Upper lobe of right lung (tissue), 1 donor: ENCODE measurements at places on chromosomes 5 and 9.

- DNase-seq = no peak
Observed at GRCh38 chr5:158534203-158534602, 565.5 kb downstream of the EBF1 start.

- no peak for DNase-seq
Observed at GRCh38 chr5:72007336-72008111, 99.8 kb upstream of the MAP1B start.

GRCh38 chr5:177500685-177501522 is 3.5 kb upstream of the PDLIM7 start:
- DNase-seq = peak; percentile 95

GRCh38 chr9:88742483-88742882 is 207.5 kb downstream of the NXNL2 start:
- no peak for DNase-seq

- no peak for DNase-seq
Observed at GRCh38 chr5:7706256-7706655, 144.7 kb downstream of the CFAP90 start.

DNA sequence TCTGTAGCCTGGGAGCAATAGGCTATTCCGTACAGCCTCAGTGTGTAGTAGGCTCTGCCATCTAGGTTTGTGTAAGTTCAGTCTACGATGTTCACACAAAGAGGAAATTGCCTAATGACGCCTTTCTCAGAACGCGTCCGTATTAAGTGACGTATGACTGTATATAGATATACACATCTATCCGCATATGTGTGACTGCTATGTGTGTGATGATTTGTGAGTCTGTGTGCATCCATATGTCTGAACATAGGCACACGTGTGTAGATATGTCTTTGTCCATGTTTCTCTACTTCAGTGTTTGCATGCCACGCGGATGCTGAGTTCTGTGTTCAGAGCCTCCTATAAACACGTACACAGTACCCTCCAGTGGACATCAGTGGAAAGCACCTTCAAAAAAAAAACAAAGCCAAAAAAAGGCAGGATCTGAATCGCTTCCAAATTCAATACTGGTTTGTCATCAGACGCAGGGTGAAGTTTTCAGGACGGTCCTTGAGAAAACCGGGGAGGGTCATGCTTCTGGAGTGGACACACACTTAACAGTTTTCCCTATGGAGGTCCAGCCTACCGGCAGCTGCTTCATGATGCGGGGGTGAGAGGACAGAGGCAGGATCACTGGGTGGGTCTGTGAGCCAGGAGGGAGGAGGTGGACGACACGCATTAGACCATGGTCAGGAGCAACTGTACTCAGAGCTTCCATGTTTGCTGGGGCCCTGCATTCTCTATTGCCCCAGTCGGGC is 29.5 kb upstream of the ALDH1B1 start:
- no peak for DNase-seq

- DNase-seq = no peak
Observed at GRCh38 chr5:172722327-172722815, 48.6 kb downstream of the DUSP1 start.

- no peak for DNase-seq
Observed at GRCh38 chr9:125754096-125754495, 6.9 kb downstream of the PBX3 start.

- no peak for DNase-seq
Observed at GRCh38 chr5:79133657-79134451, 22.2 kb downstream of the BHMT start.

DNA sequence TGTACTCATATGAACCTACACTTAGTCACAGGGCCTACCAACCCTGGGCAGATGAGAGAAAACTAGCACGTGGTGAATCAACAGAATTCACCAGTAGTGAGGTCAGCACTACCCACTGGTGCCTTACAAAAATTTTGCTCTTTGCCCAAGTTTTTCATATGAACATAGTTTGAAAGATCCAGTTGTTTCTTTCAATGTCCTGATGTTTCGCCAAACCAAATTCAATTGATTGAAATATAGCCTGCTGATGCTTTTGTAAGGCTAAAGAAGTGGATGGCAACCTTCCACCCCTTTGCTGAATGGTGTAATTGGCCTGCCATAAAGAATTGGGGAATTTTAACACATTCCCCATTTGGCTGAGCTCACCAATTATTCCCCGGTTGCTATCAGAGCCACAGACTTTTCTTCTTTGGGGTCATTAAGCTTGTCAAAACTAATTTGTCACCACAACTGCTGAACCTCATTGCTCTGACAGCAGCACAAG is 339.2 kb downstream of the GLIS3 start:
- DNase-seq = no peak

DNA sequence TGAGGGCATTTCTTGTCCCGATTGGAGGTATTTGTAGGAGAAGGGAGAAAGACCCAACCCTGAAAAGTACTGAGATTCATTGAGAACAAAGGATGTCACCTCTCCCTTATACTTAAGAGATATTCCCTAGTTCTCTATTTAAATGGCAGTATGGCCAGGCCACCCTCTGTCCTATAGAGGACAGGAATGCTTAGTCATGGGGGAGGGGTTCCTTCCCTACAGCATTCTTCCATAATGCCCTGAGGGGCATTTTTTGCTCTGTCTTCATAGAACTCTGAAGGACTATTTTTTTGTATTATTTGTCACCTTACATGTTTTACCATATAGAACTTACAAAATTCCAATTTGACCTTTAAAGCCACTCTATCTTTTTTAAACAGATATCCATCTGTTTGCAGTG is 176.3 kb downstream of the TMEM161B start:
- no peak for DNase-seq

GRCh38 chr5:132049093-132049492 is 11.4 kb upstream of the IL3 start:
- no peak for DNase-seq

- DNase-seq = no peak
Observed at GRCh38 chr5:5544094-5544663, 121.7 kb downstream of the ICE1 start.

DNA sequence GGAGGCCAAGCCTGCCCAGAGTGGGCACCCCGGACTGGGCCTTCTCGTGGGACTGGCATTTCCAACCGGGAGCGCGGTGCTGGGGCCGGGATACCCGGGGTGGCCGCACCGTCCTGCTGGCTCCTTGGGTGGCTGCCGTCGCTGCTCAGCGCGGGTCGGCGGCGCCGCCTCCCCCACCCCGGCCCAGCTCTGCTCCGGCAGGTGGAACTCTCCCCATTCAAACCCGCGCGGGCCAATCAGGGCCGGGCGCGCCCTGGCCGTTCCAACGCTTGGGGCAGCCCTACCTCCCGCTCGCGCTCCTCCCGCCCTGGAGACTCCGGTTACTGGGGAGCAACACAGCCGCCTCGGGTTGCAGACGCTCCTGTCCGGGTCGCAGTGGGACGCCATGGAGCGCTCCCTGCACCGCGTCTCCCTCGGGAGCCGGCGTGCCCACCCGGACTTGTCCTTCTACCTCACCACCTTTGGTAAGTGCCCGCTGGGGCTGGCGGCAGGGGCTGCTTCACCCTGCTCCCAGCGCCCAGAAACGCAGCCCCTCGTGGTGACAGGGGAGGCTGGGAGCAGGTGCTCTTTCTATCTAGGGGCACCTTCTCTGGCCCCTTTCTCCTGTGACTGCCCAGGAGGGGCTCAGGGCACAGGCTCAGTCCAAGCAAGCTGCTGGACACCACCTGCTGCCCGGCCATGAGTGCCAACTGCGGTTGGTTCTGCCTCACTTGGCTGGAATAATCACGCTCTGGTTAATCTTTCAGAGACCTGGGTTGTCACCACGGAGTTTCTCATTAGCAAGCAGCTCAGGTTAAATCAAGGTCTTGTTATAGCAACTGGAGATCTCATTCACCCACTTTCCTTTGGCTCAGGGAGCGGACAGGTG is at the start of gene RGS3:
RGS3 (plus strand) TSS at position 310 of the 868 bp plus-strand sequence; CDS start at position 386, 76 bp downstream.
- peak; percentile 89 for DNase-seq

GRCh38 chr9:135960411-135961276 is 529 bp downstream of the UBAC1 start:
- no peak for DNase-seq

DNA sequence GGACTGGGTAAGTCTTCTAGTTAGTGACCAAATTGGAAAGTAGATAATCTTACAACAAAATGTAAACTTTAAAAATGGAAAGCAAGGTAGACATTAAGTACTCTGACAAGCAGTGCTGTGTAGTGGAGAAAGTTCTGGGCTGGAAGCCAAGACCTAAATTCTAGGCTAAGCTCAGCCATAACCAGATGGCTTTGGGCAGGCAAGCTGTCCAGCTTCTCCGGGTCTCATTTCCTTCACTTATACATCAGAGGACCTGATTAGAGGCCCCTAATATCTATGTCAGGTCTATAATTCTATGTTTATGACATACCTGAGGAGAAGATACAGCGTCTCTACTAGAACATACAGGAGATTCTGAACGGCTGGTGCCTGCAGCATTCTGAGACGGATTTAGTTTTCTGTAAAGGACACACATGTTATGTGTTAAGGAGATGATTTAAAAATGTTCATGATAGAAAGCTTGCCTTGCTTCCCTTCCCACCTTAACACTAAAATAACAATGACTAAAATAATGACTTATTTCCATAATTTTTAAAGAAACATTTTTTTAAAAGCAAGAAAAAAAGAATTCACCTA is 61.2 kb downstream of the ELL2 start:
- no peak for DNase-seq

- DNase-seq = no peak
Observed at GRCh38 chr5:145982572-145983318, 46.4 kb downstream of the SH3RF2 start.

DNA sequence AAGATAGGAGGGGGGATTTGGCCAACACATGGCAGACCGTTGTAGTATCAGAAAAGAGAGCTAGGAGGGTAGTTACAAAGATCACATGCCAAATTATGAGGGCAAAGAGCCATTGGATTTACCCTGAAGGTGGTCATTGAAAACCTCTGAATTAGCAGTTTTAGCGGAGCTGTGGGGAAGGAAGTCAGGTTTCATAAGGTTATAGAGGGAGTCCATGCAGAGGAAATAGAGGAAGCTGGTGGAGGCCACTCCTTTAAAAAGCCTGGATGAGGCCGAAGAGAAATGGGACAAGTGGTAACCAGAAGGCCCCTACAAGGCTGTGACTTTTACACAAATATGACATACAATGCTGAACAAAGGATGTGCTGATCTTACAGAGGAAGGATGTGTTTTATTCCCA is 13.2 kb downstream of the DOCK8 start:
- no peak for DNase-seq

GRCh38 chr9:72315510-72316311 is 49.3 kb downstream of the ZFAND5 start:
- DNase-seq = peak; percentile 67

DNA sequence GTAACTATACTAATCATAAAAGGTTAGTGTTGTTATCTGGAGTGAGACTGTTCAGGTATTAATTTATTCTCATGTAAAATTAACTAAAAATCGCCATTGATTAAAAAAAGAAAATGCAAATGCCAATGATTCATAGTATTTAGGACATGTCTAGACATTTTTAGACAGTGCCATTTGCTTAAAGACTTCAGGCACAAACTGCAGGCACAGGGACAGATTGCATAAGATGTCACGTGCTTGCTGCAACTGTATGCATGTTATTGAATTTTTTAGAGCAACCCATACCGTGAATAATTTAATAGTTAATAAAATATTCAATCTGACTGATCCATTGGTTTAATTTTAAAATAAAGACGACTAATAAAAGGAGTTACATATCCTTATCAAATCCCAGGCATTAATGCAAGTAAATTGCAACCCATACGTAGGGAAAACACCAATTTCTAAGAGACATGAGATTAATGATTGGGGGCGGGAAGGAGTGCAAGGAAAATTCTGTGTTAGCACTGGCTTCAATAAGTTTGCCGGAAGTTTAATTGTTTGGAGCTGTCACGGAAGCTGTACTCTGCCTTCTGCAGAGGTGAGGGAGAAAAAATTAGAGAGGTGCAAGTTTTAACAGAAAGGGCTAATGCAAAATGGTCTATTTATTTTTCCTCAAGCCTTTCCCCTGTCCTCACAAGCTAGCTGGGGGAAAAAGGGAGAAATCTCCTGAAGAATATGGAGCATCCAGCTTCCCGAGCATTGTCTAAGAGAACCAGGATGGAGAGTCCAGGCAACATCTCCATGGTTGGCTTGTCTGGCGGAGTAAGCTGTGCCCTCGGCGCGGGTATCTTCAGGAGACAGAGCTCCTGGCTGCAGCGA is 2.9 kb downstream of the EDIL3 start:
- no peak for DNase-seq

DNA sequence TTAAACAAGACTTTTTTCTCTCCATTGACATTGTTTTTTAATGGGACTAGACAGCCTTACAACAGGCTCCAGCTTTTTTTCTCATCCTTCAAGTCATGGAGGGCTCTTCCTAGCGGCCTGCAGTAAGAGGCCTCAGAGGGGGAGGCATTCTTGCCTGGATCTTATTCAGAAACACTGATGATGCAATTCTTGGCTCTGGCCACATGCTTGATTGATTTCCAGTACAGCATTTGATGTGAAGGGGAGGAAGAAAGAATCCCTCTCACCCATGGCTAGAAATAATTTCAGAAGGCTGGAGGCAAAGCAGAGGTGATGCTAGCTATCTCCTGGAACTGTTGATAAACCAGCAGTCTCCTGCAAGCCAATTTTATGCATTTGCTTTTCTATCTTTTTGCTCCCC is 324.8 kb downstream of the PRELID2 start:
- DNase-seq = no peak

DNA sequence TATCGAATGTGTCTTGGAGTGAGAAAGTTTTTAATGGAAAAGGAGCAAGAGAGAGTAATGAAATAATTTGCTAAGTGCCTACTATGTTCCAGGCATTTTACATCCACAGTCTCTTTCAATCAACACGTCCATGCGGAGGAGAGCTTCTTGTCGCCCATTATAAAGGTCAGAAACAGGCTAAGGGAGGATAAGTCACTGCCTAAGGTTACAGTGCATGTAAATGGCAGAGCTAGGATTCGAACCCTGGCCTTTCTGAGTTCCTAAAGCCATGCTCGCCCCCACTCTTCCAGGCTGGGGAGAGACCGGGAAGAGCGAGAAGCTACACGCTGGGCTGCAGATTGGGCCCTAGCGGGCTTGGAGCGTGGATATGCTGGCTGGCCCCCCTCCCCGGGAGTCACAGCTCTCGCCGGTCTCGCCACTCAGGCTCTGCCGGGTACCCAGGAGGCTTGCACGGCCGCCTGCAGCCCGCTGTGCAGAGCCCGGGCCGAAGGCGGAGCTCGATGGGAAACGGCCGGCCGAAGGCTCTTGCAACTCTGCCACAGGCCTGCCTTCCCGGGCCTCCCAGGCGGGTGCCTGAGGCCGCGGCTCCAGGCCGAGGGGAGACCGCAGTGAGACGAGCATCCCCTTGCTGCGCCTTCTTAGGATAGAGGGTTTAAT is 775 bp upstream of the LHX2 start:
- DNase-seq = peak; percentile 10

DNA sequence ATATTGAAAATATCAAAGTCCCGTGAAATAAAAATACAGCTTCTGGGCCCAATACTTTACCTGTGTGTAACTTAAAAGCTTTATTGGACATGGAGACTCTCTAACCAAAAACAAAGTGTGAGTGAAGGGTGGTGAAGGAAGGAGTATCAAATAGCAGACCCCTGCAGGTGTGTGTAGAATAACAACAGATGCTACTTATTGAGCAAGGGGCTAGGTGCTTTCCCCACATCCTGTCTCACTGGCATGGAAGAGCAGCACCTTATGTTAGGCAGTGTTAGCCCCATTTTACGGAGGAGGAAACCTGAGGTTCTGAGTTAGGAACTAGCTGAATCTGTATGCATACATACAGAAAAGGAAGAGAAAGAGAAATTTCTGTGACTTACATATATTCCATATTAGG is 21.8 kb downstream of the SLIT3 start:
- DNase-seq = no peak

- DNase-seq = no peak
Observed at GRCh38 chr5:10376544-10376943, 23.0 kb downstream of the MARCHF6 start.
